ENCODE measurements at places on chromosomes 16 and 17. TPM values are rescaled to one million over a fixed set of nuclear protein-coding genes. Genes with fewer than 3 reads are reported as not detected.

DNA sequence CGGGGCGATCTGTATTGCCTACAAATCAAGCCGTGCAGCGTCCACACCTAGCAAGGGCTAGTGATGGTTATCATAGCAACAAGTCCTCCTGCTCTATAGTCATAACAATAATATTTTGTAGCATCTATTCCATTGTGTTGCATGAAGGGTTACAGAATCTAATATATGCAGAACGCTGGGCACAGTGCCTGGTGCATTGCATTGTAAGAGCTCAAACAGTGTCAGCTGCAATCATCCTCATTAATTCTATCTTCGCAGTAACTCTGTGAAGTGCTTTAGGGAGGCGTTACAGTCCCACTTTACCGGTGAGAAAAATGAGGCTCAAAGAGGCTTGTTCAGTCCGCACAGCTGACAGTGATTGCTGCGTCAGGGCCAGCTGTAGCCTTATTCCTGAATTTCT is 149.4 kb downstream of the RBFOX1 start:
- DNase-seq, result no peak

GDPD1 gene
- 1.6 TPM for total RNA-seq

- no peak for DNase-seq
These were observed 1.8 kb downstream of the TMEM95 start for GRCh38 chr17:7356756-7357155.

GRCh38 chr17:31249835-31250141 is 47.3 kb downstream of the OMG start:
- DNase-seq, result no peak

DNA sequence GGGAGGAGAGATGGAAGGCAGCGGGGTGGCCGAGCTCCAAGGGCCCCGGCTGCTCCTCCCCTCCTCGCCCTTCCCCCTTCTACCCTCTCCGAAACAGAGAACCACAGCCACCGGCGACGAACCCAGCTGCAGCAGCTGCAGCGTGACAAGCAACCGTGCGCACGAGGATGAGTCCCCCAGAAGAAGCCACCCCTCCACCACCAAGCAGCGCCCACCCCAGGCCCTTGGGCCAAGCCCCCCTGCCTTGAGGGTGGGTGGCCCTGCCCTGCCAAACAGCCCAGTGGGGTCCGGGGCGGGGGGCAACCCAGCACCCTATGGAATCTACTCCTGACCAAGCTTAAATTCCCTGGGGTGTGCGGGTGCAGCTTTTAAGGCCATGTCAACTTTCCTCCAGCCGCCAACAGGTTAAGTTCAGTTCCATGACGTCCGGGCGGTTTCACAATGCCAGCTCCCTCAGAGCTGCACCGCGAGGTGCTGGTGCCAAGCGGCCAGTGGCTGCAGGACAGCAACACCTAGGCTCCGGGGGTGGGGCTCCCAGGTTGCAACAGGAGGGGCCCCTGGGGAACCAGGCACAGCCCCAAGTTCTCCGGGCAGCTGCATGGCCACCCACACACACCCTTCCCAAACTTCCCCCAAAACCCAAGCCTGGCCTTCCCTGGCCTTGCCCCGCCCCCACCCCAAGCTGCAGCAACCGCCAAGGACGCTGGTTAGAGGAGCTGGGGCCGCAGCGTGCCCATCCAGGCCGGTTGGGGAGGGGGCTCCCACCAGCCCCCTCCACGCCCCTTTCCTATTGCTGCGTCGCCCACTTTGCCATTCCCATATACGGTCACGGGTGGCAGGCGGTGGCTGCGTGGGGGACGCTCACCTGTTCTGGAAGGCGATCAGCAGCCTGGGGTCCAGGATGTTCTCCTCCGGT is 2.0 kb downstream of the CBX4 start:
- peak; percentile 72 for DNase-seq

NEUROD2 gene
- not detected for total RNA-seq

DNA sequence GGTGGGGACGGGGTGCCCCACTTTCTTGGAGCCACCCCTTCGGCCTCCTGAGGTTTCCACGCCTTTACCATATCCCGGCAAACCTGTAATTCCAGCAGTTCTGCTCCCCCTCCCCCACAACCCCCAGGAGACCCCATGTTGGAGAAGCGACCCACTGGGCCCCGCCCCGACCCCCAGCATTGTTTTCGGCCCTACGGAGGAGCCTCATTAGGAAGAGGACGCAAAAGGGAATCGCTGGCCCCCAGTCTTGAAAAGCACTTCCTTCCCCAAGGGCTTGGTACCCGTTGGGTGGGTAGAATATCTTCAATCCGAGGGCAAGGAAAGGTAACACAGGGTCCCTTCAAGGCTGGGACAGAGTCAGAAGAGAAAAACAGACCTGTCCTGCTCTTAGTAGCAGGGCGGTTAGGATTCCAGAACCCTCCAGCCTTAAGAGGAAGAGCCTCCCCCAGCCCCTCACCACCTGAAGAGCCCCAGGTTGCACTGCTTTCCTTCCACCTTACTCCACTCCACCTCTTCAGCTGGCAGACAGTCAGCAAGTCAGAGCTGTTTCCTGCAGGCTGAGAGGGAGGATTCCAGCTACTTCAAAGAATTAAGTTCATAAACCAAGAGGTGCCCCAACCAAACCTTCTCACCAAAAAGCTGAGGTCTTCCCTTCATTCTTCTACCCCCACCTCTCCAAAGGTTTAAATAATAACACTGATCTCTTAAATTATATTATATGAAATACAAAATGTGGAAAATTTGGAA is 803 bp upstream of the TLCD2 start:
- DNase-seq, result no peak

DNA sequence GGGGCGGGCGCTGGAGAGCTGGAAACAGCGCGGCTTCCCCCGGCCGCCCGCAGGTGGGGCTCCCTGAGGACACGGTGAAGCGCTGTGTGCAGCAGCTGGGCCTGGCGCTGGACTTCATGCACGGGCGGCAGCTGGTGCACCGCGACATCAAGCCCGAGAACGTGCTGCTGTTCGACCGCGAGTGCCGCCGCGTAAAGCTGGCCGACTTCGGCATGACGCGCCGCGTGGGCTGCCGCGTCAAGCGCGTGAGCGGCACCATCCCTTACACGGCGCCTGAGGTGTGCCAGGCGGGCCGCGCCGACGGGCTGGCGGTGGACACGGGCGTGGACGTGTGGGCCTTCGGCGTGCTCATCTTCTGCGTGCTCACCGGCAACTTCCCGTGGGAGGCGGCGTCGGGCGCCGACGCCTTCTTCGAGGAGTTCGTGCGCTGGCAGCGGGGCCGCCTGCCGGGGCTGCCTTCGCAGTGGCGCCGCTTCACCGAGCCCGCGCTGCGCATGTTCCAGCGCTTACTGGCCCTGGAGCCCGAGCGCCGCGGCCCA is 27.8 kb downstream of the SBK1 start:
- DNase-seq, result no peak

DNA sequence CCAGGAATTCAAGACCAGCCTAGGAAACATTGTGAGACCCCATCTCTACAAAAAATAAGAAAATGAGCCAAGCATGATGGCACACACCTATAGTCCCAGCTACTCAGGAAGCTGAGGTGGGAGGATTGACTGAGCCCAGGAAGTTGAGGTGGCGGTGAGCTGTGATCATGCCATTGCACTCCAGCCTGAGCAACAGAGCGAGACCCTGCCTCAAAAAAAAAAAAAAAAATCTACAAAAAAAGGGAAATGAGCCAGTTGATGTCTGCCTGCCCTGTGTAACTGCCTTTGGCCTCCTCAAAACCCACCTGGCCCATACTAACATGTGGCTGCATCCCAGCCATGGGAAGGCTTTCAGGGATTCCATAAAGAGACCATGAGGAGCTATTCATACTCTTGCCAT is 4.5 kb downstream of the RANBP10 start:
- DNase-seq, result no peak

KRTAP9-2 gene
- total RNA-seq, result not detected

GRCh38 chr17:69117855-69118784 is 23.6 kb downstream of the ABCA6 start:
- DNase-seq, result no peak
